ENCODE measurements at places on chromosomes 2 and 18.

GRCh38 chr2:195910570-195910969 lies 158.1 kb downstream of the DNAH7 start:
- DNase-seq = no peak

DNA sequence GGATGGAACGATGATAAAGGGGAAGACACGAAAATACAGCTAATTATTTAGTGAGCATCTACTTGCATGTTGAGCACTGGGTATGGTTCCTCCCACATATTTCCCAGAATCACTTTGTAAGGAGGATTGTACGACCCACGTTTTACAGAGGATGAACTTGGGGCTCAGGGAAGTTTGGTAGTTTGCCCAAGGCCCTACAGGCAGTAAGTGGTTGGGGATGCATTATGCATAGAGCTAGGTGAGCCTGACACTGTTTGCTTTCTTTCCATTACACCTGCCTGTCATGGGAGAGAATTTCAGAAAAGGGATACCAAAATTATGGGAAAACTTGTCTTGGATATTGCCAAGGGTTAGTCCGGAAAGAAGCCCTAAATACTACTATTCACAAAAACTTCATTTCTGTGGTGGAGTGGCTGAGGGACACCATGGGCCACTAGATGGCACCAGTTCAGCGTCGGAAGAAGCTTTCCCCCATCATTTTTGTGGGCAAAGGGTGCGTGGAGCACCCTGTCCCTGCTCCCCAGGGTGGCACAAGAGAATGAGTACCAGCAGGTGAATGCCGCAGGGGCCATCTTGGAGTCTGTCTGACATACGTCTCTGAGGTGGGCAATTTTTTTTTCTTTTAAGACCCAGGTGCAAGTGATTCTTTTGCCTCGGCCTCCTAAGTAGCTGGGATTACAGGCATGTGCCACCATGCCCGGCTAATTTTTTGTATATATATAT lies 23.5 kb upstream of the C18orf32 start:
- peak; percentile 13 for DNase-seq

- no peak for DNase-seq
These were observed 86.5 kb upstream of the EPB41L3 start for GRCh38 chr18:5630057-5630899.

- DNase-seq = no peak
These were observed 856.4 kb downstream of the RNF144A start for GRCh38 chr2:7773362-7774360.

GRCh38 chr2:173985605-173985992 lies 20.4 kb upstream of the SP3 start:
- DNase-seq = no peak

GRCh38 chr2:233081731-233082221 lies 21.6 kb downstream of the INPP5D start:
- no peak for DNase-seq

GRCh38 chr2:143160732-143161707 lies 31.8 kb downstream of the ARHGAP15 start:
- DNase-seq = no peak

DNA sequence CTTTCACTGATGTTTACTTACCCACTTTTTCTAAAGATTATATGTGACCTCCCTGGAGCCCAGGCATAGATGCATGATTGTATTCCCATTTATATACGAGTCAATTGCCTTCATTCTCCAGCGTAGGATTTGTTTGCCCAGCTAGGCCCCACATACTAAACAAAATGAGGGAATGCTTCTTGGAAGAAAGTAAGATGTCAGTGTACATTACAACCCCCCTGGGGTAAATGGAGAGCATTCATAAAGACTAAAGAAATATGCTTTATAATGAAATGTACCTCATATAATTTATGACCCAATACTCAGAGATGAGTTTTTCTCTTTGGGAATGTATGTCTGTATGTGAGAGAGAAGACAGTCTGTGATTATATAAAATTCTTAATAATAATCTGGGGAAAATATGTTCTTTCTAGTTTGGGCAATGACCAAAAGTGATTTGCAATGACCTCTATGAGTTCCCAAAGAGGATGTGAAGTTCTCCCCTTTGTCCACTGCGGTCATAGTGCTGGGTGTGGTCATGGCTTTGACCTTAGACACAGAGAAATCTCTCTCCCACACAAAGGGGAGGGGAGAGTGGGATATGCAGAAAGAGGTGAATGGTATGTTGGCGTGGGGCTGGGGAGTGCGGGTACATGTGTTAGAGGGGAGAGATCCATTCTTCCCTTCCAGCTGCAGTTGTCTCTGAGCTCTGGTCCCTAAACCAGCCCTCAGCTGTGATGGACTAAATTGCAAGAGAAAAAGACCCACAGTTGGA lies 175.6 kb downstream of the EN1 start:
- no peak for DNase-seq

DNA sequence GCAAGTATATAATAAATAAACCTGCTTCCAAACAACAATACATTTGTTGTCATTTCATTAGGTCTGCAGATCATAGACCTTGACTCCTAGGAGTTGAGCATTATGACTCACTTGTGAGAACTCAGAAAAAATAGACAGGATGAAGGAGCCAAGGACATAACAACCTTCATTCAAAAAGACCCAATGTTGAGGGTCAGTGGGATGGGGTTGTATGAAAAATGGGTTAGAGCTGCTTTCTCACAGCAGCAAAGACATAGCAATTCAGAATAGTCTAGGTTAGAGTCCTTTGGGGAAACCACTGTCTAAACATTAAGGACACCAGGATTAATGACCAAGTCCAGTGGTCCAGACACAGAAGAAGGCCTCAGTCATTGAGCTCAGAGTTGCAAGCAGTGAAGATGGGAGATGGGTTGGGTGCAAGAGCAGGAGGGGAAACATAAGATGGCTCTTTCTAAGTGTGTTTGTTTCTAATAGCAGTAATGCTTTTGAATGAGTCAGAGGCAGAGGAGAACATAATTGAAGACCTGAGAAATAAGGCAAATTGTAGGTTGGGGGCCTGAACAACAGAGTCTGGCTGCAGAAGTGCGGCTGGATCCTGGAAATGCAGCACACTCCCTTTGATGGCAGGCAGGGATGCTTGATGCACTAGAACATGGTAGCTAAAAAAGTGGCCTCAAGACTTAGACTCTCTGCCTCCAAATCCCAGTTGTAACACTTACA lies 3.7 kb upstream of the SERPINB10 start:
- DNase-seq = no peak

- DNase-seq = no peak
These were observed 282.4 kb downstream of the MEIS1 start for GRCh38 chr2:66717218-66717905.

DNA sequence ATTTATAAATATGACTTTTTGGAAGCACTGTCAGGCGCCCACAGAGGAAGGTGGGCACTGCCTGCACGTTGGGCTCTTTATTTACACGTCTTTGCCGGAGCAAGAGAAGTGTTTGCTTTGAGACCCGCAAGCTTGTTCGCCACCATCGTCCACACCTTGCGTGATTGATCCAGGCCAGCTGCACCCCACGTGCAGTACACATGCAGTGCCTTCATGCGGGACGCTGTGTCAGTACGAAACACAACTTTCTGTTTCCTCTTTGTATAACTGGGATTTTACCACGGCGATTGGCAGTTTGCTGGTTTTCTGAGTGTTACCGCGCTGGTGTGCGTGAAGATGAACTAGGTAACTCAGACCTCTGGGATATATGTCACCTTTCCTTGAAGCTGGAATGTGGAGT lies 571.0 kb upstream of the SALL3 start:
- DNase-seq = no peak

DNA sequence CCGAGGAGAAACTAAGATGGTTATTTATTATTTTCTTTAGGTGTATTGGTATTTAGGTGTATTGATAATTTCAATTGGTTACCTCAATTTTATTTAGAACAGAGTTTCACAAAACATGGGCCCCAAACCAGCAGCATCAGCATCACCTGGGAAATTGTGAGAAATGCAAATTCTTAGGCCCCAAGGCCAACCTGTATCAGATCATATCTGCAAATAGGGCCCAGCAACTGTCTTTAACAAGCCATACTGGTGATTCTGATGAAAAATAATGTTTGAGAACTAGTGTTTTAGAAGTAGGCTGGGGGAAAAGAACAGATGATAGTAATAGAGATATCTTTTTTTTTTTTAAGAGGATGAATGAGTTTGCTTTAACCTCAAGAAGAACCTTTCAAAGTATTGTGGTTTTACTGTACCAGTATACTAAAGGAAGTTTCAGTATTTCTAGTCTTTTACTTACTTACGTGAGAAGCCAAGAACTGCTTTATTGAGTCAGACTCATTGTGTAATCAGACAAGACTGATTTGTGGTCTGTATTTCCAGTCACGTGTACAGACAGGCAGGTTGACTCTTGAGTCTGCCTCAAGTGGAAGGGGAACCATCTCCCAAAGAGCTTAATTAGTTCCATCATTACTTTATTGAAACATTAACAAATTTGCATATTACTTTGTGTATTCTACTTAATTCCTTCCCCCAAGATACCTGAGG lies 60.4 kb upstream of the GAREM1 start:
- no peak for DNase-seq

DNA sequence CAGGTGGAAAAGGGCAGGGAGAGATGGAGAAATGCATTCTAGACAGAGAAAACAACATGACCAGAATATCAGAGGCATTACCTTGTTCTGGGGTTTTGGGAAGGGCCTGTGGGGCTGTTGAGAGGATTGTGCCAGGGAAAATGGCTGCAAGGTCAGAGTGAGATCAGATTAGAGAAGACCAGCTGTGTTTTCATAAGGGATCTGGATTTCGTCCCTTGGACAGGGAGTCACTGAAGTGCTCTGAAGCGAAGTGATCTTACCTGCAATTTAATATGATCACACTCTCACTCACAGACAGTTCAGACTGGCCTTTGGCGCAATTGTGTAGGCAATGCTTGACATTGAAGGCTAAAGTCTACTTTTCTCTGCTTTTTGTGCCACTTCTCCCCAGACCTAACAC lies 20.3 kb upstream of the REG3G start:
- DNase-seq = no peak

DNA sequence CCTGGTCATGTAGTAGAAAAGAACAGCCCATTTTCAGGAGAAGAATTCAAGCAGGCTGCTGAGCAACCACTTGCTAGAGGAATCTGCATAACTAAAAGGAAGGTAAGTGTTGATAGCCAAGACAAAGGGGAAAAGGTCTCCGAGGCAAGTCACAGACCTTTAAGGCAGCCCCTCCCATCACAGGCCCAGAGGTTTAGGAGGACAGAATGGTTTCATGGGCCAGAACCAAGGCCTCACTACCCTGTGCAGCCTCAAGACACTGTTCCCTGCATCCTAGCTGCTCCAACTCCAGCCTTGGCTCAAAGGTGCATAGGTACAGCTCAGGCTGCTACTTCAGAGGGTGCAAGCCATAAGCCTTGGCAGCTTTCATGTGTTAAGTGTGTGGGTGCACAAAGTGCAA lies 238.6 kb upstream of the CYP26B1 start:
- no peak for DNase-seq

DNA sequence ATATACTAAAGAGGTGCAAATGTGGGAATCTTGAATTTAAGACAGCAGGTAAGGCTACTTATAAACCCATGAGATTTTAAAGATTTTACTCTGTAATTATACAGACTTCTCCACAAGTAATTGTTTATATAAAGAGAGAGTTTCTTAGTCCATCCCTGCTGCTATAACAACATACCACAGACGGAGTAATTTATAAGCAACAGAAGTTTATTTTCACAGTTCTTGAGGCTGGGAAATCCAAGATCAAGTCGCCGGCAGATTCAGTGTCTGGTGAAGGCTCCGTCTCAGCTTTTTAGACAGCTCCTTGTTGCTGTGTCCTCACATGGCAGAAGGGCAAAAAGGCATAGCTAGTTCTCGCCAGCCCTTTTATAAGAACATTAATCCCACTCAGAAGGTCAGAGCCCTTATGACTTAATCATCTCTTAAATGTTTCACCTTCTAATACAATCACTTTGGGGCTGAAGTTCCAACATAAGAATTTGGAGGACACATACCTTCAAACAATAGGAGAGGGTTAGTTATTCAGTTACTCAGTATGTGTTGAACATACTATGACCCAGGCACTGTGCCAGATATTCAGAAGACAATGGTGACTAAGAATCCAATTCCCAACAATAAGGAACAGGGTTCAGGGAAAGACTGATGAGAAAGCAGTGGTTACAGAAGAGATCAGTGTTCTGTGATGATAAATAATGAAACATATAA lies 466.0 kb downstream of the RIT2 start:
- no peak for DNase-seq

- no peak for DNase-seq
These were observed 364.3 kb upstream of the SPHKAP start for GRCh38 chr2:228545748-228546145.

GRCh38 chr2:207503234-207503633 lies 26.5 kb upstream of the CREB1 start:
- DNase-seq = no peak

All from stimulated activated CD8-positive, alpha-beta memory T cell treated with anti-CD3 and anti-CD28 coated beads, Interleukin-15, amount 100 ng/mL, for 24 hours (primary cell).